Stimulated activated CD8-positive, alpha-beta memory T cell treated with anti-CD3 and anti-CD28 coated beads, Interleukin-4, amount 100 ng/mL, for 1 hour (primary cell): ENCODE measurements at places on chromosomes 1 and 21.

DNA sequence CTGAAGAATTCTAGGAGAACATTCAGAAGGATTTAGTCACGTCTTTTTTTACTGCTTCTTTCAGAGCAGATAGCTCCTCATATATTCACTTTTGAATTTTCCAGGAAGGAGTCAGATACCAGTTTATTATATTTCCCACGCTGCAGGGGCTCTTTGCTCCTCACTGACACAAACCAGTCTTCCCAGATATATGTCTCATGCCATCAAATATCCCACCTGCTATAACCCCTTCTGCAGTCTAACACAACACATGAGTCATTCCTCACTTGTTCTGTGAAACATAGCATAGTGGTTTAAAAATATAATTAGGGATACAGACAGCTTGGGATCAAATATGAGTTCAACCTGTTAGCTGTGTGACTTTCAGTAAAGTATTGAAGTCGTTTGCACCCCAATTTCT lies 251.7 kb upstream of the DPYD start:
- DNase-seq: no peak

DNA sequence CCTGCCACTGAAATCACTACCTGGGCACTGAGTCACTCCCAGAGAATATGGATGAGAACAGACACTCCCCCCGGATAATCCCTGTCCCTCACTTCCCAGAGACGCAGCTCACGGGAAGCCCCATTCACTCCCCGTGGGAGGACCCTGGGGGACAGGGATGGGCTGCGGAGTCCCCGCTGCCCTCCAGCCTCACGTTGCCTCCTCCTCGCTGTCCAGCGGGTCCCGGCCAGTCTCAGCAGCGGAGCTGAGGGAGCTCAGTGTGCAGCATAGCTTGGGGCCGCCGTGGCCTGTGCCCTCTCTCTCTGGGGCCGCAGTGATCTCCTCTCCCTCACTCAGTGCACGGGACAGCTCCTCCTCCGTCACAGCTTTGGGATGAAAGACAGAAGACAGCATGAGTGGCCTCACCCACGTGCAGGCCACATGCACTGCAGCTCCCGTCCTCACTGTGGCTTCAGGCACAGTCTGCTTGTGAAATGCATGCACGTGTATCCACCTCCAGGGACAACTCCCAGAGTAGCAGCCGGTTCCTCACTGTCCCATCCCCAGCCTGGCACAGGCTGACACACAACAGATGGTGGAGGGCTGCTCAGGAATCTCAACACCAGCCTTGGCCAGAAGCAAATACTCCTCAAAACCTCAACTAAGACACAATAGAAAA lies 7.4 kb downstream of the CFAP410 start:
- DNase-seq: no peak

DNA sequence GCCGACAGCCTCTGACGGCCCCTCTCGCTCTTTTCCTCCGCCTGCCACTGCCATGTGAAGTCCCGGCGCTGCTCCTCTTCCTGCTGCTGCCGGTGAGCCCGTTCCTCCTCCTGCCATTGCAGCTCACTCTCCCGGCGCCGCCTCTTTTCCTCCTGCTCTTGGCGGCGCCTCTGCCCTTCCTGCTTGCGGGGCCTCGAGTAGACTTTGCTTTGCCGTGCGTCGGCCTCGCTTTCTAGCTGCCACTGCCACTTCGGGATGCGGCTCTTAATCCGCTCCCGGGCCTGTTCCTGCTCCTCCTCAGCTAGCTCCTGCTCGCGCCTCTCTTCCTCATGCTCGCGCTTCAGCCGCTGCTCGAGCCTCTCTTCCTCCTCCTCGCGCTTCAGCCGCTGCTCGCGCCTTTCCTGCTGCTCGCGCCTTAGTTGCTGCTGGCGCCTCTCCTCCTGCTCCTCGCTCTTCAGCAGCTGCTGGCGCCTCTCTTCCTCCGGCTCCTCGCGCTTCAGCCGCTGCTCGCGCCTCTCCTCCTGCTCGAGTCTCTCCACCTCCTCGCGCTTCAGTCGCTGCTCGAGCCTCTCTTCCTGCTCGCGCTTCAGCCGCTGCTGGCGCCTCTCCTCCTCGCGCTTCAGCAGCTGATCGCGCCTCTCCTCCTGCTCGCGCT lies 4.3 kb downstream of the TCHH start:
- DNase-seq: no peak

DNA sequence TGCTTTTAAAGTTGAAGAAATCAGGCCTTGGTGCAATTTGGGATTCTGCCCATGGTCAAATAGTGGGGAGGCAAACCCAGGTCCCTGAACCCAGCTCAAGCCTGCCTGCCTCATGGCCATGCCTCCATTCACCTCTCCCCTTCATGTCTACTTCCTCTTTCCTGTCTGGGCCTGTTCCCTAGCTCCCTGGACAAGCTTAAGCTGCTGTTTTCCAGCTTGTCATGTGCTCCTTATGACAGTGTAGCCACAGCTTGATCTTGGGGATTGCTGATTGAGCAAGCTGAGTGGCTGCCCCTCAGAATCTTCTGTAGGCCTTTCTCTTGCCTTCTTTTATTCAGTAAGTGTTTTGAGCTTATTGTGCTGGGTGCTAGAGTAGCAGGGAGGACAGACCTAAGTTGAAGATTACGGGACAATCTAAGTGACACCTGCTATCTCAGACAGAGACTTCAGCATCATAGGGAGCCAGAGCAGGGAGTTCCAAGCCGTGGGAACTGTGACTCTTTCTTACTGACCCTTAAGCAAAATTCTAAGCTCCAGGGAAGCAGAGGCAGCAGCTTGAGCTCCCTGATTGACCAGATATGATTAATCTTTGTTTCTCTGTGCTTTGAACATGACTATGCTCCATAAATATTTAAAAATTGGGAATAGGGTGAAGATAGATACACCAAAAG lies 520 bp upstream of the MR1 start:
- no peak for DNase-seq

- DNase-seq: no peak
Measured at GRCh38 chr1:230760360-230760827, 13.2 kb downstream of the CAPN9 start.

GRCh38 chr21:18007121-18007520 lies 188.0 kb upstream of the C21orf91 start:
- DNase-seq: no peak

DNA sequence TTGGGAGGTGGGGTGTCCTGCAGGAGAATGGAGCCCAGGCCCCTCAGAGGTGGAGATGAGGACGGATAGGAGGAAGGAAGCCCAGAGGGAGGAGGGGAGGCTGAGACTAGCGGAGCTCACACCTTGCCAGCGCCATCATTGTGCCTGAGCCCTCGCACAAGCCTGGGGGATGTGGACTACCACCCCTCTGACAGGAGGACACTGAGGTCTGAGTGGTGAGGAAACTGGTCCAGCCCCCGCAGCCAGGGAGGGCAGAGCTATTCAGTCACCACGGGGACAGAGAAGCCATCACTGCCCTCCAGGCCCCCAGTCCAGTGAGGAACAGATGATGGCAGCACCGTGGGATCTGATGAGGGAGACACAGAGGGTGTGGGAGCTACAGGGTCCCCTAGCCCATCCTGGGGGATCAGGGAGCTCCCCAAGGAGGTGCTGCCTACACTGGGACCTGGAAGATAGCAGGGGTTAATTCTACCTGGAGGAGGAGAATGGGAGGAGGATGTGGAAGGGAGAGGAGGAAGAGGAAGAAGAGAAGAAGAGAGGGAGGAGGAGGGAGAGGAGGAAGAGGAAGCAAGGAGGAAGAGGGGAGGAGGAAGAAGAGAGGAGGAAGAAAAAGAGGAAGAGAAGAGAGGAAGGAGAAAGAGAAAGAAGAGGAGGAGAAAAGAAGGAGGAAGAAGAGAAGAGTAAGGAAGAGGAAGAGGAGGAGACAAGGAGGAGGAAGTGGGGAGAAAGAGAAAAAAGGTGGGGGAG lies 31.0 kb downstream of the MATN1 start:
- no peak for DNase-seq

GRCh38 chr1:20847611-20848080 lies 60.5 kb upstream of the HP1BP3 start:
- no peak for DNase-seq

- DNase-seq: no peak
Measured at GRCh38 chr1:19079541-19080472, 123.3 kb upstream of the IFFO2 start.

DNA sequence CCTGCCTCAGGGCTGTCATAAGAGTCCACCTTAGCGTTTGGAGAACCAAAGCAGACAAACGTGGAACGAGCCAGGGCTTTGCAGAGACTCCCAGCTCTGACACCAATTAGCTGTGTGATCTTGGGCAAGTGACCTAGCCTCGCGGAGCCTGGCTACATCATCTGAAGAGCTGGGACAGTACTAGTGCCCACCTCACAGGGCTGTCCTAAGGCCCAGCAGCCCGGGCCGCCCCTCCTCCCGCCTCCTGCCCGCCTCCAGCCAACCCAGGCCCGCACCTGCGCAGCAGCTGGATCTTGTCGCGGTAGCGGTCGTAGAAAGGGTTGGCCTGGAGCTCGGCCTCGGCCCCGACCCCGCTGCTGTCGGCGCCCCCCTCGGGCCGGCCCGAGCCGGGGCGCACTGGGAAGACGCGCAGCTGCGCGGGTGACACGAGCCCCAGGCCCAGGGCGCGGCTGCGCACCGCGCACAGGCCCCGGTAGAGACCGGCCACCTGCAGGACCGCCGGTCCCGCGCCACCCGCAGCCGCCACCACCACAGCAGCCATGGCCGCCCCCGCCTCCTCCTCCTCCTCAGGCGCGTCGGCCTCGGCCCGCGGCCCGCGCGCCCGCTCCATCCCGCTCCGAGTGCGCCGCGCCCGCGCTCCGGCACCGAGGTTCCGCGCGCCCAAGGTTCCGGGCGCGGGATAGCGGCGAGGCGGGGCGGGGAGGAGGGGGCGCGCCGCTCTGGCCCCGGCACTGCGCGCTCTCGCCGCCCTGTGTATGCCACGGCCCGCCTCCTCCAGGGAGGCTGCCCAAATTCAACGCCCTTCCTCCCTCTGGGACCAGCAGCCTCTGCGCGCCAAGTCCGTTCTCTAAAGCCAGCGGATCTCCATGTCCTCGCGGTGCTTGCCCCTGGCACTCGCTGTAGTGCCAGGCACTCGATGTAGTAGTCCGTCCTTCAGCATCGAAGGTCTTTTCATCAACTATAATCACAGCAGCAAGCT lies at the start of gene ATPAF1:
Gene ATPAF1, minus strand, starts transcription at position 583 of the 979 bp plus-strand sequence. Its CDS starts 42 bp downstream, at position 541.
- DNase-seq: peak; percentile 5

DNA sequence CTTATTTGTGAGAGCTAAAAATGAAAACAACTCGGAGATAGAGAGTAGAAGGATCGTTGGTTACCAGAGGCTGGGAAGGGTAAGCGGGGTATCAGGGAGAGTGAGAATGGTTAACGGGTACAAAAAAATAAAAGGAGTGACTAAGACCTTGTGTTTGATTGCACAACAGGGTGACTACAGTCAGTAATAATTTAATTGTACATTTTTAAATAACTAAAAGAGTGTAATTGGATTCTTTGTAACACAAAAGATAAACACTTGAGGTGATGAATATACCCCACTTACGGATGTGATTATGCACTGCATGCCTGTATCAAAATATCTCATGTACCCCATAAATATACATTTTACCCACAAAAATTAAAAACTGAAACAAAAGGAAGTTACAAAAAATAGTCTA lies 29.4 kb downstream of the FOXJ3 start:
- no peak for DNase-seq

DNA sequence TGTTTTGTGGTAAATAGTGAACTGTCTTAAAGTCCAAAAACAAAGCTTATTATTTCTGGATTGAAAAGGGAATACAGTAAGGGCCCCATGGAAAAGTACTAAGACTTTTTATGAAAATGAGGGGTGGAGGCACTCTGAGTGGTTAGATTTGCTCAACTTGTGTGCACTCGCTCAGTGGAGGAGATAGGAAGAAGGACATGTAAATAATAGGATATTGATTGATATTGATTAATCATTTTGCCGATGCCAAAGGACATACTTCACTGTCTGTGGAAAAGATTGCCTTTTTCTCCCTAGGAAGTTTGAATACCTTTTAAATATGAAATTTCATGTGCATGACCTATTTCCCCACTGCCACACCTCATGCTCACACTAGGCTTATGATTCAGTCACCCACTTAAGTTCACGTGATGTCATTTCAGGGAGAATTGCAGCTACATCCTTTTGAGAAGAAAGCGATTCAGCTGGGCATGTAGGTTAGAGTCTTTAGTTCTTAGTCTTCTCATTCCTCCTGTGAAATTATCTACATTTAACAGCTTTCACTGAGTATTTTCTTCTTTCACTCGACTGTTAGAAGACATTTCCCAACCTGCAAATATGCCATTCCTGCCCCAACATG lies 5.0 kb downstream of the MTR start:
- DNase-seq: no peak

DNA sequence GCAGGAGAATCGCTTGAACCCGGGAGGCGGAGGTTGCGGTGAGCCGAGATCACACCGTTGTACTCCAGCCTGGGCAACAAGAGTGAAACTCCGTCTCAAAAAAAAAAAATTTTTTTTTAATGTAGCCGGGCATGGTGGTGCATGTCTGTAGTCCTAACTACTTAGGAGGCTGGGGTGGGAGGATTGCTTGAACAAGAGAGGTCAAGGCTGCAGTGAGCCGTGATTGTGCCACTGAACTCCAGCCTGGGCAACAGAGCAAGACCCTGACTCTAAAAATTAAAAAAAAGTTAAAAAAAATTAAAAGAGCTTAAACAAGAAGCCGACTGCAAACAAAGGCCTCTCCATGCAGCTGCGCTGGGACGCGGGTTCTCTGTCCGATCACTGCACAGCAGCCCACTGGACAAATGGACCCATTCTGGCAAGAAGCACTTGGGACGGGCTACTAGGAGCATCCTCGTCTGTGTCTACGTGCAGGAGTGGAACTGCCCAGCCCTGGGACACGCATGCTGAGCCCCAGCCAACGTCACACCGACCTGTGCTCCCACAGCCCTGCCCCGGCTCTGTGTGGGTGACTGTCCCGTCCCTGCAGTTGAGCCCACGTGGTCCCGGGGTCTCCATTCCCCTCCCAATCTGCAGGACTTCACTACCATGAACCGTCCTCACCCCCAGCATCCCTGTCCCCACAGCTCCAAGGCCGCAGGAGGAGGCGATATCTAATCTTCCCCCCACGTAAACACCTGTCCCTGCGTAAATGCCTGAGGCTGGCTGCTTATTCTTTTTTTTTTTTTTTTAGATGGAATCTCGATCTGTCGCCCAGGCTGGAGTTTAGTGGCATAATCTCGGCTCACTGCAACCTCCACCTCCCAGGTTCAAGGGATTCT lies 12.3 kb downstream of the SLC35E2B start:
- DNase-seq: no peak
